ENCODE measurements at places on chromosomes 13 and 19.

DNA sequence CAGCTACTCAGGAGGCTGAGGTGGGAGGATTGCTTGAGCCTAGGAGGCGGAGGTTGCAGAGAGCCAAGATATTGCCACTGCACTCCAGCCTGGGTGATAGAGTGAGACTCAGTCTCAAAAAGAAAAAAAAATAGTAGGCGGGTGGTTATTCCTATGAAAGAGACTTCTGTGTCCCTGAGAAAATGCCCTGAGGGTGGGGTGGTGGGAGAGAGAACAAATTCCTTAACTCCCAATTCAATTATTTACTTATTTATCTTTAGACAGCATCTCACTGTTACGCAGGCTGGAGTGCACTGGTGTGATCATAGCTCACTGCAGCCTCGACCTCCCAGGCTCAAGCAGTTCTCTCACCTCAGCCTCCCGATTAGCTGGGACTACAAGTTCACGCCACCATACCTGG, 10.3 kb upstream of the EEF2 start:
- DNase-seq = no peak

DNA sequence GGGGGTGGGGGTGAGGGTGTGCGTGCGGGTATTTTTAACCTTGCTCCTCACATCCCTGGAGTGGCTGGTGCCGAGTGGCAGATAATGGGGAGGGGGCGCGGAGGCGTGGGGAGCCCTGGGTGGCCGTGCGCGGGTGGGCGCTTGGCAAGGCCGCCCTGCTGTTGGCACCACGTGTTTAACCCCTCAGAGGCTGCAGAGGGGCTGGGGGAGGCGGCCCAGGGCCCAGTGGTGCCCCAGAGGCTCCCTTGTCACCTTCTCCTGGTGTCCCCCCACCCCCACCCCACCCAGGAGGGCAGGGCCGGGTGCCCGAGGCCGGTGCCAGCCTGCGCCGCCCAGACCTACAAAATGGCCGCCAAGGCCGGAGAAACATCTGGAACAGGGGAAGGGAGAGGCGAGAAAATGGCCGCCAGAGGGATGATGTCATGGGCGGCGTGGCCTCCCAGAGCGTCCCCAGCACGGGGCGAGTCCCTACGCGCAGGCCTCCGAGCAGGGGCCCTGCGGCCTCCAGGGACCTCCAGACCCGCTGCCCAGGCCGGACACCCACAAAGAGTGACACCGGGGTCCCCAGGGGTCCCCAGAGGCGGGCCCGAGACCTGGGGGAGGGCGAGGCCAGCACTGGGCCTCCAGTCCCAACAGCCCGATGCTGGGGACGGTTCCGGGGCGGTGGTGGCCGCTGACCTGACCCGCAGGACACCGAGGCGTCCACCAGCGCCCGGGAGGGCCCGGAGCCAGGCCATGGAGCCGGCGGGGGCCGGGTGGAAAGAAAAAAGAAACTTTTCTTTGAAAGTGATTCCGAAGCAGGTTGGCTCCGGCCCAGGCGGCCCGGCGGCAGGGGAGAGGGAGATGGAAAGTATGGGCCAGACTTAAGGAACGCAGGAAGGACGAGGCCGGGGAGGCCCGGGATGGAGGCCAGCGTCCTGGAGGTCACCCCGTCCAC, 38.2 kb downstream of the NFIC start:
- no peak for DNase-seq

- DNase-seq = no peak
Observed at GRCh38 chr19:9610484-9611113, 10.4 kb downstream of the ZNF561 start.

GRCh38 chr19:44869733-44870470, 21.2 kb upstream of the TOMM40 start:
- no peak for DNase-seq

- DNase-seq = no peak
Observed at GRCh38 chr13:34513526-34513925, 428.5 kb upstream of the NBEA start.

DNA sequence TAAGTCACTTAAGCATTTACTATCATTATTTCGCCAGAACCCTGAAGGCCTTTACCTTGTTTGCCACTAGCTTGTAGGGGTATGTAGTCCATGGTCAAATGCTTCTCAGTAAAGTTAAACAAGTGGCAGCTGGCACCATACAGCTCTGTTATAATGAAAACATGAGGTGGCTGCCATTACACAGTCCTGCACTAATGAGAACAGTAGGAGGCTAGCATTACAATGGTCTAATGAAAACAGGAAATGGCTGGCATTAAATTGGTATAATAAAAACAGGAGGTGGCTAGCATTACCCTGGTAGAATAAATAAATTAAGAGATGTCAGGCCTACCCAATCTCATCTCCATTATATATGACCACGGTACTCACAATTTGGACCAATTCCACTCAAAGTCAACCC, 107.5 kb downstream of the PCDH17 start:
- DNase-seq = no peak

DNA sequence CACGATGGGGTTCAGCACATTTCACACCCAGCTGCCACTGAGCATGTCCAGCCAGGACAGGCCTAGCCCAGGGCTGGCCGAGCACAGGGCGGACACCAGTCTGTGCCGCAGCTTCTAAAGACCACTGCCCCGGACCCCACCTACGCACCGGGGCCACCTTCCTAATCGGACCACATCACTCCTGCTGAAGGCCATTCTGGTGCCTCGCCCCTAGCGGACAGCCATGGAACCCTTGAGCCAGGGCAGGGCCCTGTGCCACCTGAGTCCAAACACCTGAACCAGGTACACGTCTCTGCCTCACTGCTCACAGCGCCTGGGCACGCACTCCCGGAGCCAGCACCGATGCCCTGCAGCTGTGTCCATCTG, 8.4 kb upstream of the C13orf46 start:
- no peak for DNase-seq

DNA sequence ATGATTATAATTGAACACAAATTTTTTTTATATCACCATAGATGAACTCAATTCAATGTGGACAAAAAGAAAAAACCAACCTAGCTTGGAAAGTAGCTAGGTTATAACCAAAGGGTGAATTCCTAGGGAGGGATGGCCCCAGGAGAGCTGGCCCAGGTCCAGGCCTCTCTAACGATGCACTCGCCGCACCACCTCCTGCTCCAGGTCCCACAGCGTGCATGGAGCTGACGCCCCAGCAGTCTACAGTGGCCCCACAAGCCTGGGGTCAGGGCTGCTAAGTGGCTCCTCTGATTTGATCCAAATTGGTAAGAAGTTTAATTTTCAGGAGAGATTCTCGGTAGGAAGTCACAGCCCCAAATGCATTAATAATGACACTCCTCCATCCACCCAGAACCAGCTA, 48.8 kb downstream of the TSHZ3 start:
- no peak for DNase-seq

GRCh38 chr19:38081547-38082255, 142.3 kb downstream of the DPF1 start:
- no peak for DNase-seq

DNA sequence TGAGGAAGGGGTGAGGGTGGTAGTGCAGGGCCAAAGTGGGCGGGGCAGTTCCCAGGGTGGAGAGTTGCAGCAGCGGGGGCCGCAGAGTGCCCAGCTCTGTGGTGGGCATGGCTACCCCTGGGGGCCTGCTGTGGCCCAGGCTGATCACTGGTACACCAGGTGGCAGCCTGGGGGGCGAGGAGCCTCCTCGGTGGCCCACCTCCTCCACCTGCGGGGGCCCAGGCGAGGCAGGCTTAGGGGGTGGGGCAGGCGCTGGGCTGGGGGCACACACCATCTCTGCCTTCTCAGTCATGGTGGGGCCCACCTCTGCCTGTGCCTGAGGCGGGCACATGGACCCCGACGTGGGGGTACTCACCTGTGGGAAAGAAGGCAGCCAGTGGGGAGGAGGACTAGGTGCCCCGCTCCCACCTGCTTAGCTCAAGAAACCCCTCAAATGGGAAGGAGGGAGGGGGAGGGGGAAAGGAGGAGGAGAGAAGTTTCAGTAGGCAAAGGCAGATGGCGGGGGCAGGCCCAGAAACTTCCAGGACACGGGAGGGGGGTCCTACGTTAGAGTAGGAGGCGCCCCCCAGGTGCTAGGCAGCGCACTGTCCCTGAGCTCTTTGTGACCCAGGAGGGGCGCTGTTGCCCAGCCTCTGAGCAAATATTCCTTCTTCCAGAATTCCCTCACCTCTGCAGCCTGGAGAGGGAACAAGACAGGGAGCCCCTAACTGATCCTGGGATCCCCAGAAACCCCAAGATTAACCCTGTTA, 1.6 kb downstream of the LYL1 start:
- DNase-seq = no peak

Measured in T-helper 22 cell (primary cell).